ENCODE measurements at places on chromosomes 2 and 18.

DNA sequence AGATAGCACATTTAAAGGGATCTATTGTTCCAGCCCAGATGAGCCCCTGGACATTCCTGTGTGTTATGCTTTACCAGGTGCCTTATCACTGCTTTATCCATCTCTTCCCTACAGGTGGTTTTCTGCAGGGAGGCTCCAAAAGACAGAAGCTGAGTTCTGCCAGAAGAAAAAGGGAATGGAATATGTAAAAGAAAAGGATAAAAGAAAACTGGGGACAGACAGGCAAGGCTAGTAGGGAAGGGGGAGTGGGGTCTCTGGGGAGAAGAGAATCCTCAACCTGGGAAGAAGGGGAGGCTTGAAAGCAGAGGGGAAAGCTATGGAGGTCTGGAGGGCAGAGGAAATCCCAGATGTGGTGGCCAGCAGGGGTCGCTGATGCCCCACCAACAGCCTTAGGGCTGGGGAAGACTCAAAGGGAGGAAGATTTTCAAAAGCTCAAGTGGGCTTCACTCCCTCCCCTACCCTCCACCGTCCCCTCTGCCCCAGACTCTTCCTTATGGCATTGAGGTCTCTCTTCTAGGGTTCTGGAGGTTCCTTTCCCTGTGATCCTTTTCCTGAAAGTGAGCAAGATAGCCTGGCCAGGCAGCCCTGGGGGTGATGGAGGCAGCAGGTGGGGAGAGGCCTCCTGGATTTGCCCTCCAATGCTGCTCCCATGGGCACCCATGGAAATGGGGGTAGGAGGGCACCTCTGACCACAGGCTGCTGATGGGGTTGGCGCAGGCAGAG lies 178.1 kb upstream of the PKDCC start:
- DNase-seq, result no peak

- DNase-seq, result no peak
Observed at GRCh38 chr18:45384962-45385315, 230.3 kb upstream of the SLC14A2 start.

GRCh38 chr2:217127744-217128143 lies 267.9 kb upstream of the TNP1 start:
- DNase-seq, result no peak

GRCh38 chr18:6961331-6961730 lies 156.3 kb downstream of the LAMA1 start:
- no peak for DNase-seq

- DNase-seq, result no peak
Observed at GRCh38 chr2:241551998-241552737, 6.4 kb upstream of the BOK start.

GRCh38 chr2:42494355-42495233 lies 812 bp upstream of the KCNG3 start:
- DNase-seq, result peak; percentile 80

DNA sequence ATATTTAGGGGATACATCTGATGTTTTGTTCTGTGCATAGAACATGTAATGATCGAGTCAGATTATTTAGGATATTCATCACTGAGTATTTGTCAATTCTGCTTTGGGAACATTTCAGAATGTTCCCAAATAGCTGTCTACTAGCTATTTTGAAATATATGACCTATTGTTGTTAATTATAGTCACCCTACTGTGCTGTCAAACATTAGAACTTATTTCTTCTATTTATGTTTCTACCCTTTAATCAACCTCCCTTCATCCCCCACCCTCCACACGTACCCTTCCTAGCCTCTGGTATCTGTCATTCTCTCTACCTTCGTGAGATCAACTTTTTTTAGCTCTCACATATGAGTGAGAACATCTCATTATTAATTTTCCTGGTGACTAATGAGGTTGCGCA lies 40.9 kb downstream of the ANKRD12 start:
- no peak for DNase-seq

DNA sequence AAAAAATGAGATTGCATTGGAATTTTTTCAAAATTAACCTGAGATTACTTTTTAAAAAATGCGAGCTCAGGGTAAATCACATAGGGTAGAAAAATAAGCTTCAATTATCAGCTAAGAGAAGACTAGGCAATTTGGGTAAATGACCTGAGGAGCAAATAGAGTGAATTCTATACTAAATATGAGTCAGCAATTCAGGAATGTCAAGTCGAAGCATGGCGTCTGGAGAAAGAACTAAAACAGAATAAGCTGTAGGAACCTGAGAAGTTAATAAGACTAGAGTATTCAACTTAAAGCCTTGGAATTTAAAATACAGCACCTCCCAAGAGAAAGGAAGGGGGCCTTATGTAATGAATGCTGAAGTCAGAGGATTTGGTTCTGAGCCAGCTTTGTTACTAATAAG lies 487.0 kb downstream of the SUCLG1 start:
- no peak for DNase-seq

GRCh38 chr2:111905990-111906735 lies 7.8 kb downstream of the MERTK start:
- no peak for DNase-seq

DNA sequence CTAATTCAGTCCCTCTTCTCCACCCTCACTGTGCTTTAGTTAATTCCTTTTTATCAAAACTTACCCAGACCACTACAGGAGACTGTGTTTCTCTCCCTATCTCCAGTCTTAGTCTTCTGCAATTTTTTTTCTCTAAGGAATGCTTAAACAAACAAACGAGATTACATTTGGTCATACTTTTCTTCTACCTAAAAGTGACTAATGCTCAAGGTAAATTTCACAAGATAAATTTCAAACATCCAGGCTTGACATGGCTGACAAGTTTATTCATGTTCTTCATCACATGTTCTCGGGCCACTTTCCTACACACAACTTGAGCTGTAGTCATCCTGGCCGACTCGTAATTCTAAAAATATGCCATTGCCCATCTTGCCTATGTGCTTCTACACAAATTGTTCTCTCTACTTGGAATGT lies 23.2 kb upstream of the ACSL3 start:
- no peak for DNase-seq

DNA sequence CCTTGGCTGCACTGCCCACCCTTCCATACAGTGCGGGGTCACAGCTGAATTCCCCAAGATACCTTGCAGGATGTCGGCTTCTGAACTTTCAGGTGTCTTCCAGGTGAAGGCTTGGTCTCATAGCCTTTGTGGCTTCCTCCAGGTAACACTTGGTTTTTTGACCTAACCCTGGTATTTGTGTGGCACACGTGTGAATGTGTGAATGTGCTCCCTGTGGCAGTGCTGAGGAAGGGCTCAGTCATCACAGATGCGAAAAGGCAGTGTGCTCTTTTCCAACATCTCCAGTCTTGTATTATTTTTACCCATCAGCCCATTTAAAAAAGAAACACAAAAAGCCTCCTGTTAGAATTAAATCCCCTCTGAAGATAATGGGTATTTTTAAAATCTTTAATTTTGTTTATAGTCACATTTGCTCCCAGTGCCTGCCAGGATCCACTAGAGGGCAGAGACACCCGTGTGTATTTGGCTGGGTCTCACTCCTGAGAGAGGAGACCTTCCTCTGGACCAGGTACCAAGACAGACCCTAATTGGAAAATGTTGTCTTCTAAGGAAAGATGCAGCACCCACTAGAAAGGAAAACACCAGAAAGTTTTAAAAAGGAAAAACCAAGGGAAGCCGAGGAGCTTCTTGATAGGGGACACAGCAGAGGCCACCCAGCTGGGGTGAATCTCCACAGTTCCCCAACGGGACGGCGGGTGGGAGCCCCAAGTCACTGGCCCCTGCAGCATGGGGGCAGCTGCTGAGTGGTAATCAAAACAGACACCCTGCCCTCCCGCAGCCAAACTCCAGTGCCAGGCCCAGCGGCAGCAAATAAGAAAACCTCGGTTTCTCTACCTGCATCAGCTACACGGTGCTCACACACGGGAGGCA lies 27.7 kb downstream of the FAM110C start:
- no peak for DNase-seq

- no peak for DNase-seq
Observed at GRCh38 chr2:177598326-177599138, 206.0 kb downstream of the AGPS start.

DNA sequence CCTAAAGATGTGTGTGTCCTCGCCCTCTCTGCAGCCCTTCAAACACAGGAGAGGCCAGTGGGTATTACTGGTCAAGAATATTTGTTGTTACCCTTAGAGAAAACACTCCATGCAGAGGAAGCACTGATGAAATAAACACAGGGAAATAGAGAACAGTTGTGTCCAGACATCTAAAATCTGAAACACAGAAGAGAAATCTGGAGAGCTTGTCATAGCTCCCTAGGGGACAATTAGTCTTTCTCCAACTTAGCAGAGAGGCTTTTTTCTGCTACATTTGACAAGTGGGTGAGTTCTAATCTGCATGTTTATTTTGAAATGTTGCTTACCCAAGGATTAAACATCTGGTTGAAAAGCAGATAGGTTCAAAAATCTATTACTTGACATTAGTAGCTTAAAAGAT lies 190.1 kb downstream of the CTNNA2 start:
- no peak for DNase-seq

- no peak for DNase-seq
Observed at GRCh38 chr2:240460781-240461431, 25.4 kb downstream of the GPC1 start.

DNA sequence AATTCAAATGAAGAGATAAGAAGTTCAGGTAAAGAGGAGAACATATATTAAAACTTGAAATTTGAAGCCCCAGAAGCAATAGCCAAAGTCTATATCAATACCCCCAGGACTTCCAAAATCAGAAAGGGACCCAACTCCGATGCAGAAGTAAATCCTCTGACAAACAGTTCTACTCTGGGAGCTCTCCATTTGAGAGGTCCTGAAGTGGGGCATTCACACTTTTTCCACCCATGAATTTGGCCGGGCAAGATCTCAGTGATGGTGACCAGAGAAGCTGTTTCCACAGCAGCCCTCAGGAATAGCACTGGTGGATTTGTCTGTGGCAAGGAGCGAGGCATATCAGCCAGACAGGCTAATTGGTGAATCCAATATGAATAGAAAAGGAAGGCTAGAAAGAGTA lies 313.6 kb upstream of the MC4R start:
- no peak for DNase-seq

- DNase-seq, result no peak
Observed at GRCh38 chr2:11797846-11798245, 51.4 kb downstream of the LPIN1 start.

DNA sequence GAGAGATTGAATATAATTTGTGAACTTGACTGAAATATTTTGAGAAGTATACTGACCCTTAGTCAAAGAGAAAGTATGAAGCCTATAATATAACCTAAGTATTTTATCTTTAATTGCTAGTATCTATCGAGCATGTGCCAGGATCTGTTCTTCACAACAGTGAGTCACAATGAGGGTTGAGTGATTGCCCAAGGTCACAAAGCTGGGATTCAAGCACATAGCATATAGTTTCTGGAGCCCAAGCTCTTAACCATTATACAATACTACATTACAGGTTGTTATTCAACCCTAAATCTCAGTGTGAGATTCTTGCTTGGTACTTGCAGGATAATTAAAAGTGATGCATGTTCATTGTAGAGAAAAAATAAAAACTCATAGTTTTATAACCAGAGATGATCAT lies 97.2 kb downstream of the RAB3GAP1 start:
- no peak for DNase-seq

DNA sequence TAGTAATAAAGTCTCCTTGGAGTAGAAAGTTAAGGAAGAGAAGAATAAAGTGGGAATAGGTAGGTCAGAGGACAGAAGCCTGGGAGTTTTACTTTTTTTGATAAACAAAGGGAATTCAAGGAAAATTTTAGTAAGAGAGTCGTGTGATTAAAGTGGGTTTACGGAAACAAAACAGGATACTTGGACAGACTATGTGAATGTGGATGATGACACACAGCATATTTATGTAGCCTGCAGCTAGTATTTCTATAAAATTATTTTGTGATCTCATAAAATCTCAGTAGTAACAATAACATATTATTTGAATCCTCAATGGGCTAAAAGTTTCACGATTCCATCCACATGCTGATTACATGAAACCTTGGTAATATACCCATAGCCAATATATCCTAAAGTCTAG lies 450.7 kb upstream of the PIK3C3 start:
- no peak for DNase-seq

GRCh38 chr2:189372688-189373257 lies 68.5 kb upstream of the WDR75 start:
- no peak for DNase-seq

DNA sequence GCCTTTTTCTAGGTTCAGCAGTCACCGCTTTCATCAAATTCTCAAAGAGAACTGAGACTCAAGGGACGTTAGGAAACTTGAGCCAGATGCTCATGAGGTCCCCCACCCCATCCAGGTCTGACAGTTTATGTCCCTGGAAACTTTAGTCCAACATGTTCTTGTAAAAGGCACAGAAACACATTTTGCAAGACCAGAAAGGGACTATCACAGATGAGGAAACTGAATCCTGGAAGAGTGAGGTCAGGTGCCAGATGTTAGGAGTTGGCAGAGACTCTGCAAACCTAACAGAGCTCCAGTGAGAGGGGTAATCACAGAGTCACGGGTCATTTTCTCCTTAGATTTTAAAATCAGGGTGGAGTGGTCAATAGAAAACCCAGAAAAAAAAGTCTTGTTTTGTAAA lies 76.6 kb downstream of the RDH14 start:
- no peak for DNase-seq

- DNase-seq, result no peak
Observed at GRCh38 chr2:215358312-215358845, 46.5 kb downstream of the ATIC start.

Data from NCI-H510A (cell line).